Endodermal cell (in vitro differentiated cells): ENCODE measurements at places on chromosomes 16 and 17. TPM values are rescaled to one million over a fixed set of nuclear protein-coding genes. Genes with fewer than 3 reads are reported as not detected.

GRCh38 chr16:78619811-78620210 lies 520.4 kb downstream of the WWOX start:
- no peaks in the 10 kb centered on the region for H3K36me3 ChIP-seq
- H3K4me3 ChIP-seq = no peak overlapping the region
- no peak for DNase-seq
- no peaks in the 10 kb centered on the region for H3K27me3 ChIP-seq
- no peaks in the 10 kb centered on the region for H3K4me1 ChIP-seq

GRCh38 chr16:68873635-68874471 lies 30.5 kb downstream of the TANGO6 start:
- no peak overlapping the region for H3K4me3 ChIP-seq
- no peak for DNase-seq

- DNase-seq = no peak
- H3K4me3 ChIP-seq = no peak overlapping the region
- no peaks in the 10 kb centered on the region for H3K4me1 ChIP-seq
- no peaks in the 10 kb centered on the region for H3K27me3 ChIP-seq
- H3K36me3 ChIP-seq = no peaks in the 10 kb centered on the region
Observed at GRCh38 chr16:85258166-85258565, 145.9 kb upstream of the CIBAR2 start.

GRCh38 chr16:87581857-87582215 lies 20.5 kb upstream of the JPH3 start:
- H3K27me3 ChIP-seq = no peaks in the 10 kb centered on the region
- no peak for DNase-seq
- peak overlapping the region; percentile 54 for H3K27ac ChIP-seq
- no peaks in the 10 kb centered on the region for H3K4me1 ChIP-seq
- H3K36me3 ChIP-seq = no peaks in the 10 kb centered on the region

DNA sequence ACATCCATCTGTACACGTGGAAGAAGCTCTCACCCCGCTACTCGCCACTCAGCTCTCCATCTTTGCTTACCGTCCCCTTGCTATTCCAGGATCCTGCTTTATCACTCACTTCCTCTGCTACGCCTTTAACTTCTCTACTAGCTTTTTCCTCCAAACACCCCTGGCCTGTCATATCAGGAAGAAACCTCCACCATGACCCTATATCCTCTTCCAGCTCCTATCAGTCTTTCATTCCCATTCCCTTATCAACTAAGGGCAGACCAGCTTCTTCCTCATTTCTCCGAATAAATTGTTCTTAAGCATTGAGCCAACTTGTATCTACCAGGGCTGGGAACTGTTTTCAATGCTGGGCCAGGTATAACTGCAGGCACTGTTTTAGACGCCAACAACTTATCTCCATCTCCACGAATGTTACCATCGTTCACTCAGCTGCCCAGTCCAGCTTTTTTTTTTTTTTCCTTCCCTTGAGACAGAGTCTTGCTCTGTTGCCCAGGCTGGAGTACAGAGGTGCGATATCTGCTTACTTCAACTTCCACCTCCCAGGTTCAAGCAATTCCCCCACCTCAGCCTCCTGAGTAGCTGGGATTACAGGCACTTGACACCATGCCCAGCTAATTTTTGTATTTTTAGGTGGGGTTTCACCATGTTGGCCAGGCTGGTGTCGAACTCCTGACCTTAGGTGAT lies 4.3 kb downstream of the IQCK start:
- H3K36me3 ChIP-seq = no peaks in the 10 kb centered on the region
- H3K27ac ChIP-seq = no peak overlapping the region
- no peaks in the 10 kb centered on the region for H3K27me3 ChIP-seq
- no peak overlapping the region for H3K4me3 ChIP-seq

DNA sequence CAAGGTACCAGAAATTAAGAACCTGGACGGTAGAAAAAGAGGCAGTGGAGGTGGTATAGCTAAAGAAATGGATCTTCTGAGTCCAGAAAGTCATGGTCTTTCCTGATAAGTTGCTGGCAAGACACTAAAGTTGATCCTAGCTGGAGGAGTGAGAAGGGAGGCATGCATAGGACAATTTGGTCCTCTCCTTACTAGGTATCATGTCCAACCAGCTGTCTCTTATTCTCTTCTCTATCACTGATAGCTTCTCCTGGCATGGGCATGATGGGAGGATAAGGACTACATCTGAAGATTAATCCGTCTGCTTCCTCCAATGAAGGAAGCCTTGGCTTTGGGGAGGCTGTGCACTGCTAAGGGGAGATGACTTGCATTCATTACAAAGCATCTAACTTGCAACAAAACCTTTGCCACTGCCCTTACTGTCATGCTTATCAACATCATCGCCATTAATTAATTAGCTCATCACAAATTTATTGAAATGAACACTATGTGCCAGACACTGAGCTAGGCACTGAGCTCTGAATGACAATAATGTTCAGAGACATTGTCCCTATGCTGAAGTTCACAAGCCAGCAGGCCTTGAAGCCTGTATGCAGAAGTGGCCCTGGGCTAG lies 3.1 kb upstream of the FAM117A start:
- no peak overlapping the region for H3K4me3 ChIP-seq
- no peak for DNase-seq
- peaks cover 22% of the 10 kb centered on the region for H3K27me3 ChIP-seq
- H3K36me3 ChIP-seq = no peaks in the 10 kb centered on the region

GRCh38 chr17:1979182-1979985 lies 45.8 kb downstream of the RTN4RL1 start:
- H3K27ac ChIP-seq = peak overlapping the region; percentile 1
- no peaks in the 10 kb centered on the region for H3K27me3 ChIP-seq
- peak; percentile 65 for DNase-seq
- no peak overlapping the region for H3K4me3 ChIP-seq

DNA sequence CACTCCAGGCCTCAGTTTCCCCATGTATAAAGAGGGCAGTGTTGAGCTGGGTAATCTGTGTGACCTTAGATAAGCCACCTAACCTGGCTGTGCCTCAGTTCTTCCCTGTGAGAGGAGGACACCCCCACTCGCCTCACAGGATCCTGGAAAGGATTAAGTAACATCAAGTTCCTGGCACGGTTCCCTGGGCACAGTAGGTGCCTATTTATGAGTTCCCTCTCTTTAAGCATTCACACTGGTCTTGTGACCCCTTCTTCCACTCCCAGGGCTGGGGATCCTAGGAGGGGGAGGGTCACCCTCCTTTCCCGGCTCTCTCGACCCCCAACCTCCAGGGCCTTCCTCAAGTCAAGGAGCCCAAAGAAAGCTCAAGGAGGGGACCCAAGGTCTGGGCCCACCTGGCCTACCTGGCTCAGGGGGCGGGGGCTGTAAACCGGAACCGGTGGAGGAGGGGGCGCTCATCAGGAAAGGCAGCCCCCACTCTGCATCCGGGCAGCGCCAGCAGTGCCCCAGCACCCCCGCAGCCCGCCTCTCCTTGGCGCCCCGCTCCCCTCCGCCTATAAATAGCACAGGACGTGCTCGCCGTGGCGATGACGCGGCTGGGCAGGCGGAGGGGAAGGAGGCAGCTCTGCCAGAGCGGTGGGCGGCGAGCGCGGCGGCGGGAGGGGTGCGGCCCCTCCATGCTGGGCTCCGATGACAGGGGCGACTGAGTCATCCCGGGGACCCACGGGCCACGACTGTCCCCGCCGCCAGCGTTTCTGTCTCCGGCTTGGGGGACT lies 9.4 kb downstream of the RPL19 start:
- peaks cover 6% of the 10 kb centered on the region for H3K36me3 ChIP-seq
- peaks cover 4% of the 10 kb centered on the region for H3K4me1 ChIP-seq
- H3K4me3 ChIP-seq = no peak overlapping the region
- H3K27ac ChIP-seq = no peak overlapping the region
- peaks cover 20% of the 10 kb centered on the region for H3K27me3 ChIP-seq

DNA sequence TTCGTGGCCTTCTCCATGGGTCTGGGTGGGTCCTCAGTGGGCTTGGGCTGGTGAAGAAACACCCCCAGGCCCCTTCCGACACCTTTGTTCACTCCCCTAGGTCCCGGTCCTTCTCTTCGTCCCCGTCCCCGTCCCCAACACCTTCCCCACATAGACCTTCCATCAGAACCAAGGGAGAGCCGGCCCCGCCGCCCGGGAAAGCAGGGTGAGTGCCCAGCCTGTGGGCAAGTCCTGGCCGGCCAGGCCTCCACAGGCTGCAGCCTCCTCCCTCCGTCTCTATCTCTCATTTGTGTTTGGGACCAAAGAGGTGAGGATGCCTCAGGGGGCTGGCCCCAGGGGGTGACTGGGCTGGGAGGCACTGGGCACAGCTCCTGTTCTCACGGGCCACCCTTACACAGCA lies 14.5 kb upstream of the IL17C start:
- no peak for DNase-seq
- H3K27me3 ChIP-seq = no peaks in the 10 kb centered on the region
- peaks cover 81% of the 10 kb centered on the region for H3K36me3 ChIP-seq
- peaks cover 10% of the 10 kb centered on the region for H3K4me1 ChIP-seq

DNA sequence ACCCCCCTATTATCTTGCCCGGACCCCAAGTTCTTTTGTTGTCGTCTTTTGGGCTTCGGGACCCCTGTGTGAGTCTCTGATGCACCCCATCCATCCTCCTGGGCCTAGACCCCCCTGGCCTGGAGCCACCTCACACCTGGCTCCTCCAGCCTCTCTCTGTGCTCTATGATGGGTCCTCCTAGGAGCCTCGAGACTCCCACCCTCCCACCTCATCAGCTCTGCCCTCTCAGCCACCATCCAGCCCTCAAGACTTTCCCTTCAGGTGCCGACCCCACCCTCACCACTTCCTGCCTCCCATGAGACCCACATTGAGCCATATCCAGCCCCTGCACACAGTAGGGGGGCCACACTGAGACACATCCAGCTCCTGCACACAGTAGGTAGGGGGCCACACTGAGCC lies 8.7 kb upstream of the ATP2A3 start:
- H3K36me3 ChIP-seq = no peaks in the 10 kb centered on the region
- peak; percentile 49 for DNase-seq
- H3K27me3 ChIP-seq = no peaks in the 10 kb centered on the region
- H3K27ac ChIP-seq = no peak overlapping the region

The CASKIN1 gene
- total RNA-seq = 7.0 and 9.7 TPM in 2 replicates

The ACAP1 gene
- 8.0 to 12.8 TPM (median 8.4 TPM) in 3 replicates for total RNA-seq
